ENCODE measurements at places on chromosomes 2 and 18.

DNA sequence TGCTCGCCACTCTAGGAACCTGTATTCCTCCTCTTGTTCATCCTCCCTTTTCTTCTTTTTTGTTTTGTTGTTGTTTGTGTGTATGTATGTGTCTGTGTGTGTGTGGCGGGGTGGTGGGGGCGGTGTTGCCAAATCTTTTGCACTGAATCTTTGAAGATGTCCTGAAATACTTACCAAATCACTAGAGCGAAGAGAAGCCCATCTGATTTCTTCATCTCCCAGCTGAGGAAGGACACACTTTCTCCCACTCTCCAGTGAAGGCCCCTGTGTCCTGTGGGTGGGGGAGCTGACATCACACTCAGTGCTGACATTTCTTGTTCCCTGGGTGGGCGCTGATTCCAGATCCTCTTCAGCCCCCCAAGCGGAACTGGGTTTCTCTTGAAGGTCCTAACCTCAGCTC is 74.5 kb downstream of the NEDD4L start:
- no peak for DNase-seq

DNA sequence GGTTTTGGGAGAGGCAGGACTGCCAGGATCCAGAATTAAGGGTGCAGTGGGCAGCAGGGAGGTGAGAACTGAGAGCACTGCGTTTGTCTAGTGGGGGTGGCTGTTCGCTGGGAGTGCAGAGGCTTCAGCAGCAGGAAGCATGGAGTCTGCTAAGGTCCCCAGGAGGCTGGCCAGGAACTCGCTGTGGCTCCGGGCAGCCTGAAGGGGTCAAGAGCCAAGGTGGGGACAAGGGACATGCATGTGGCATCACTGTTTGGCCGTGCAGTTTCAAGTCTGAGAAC is 43.2 kb upstream of the SEMA4C start:
- DNase-seq: no peak

DNA sequence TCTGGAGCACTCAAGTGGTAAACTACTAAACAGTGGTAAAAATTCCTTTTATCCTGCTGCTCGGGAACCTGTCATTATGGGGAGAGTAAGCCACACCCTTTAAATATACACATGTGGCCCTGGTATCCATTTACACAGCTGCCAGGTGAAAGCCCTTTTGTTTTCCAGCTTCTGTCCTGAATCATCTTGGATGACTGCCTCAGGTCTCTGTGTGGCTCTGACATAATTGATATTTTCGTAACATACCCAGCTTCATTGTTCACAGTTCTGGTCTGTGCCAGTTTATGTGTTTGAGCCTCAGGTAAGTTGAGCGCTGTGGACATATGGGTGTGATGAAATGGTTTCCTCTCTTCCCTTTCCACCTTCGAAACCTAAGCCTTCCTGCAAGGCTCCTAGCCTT is 15.7 kb upstream of the TTC39C start:
- DNase-seq: peak; percentile 98

- no peak for DNase-seq
Measured at GRCh38 chr2:204657024-204657423, 111.7 kb downstream of the PARD3B start.

- DNase-seq: peak; percentile 41
Measured at GRCh38 chr18:75783566-75784281, 356.2 kb upstream of the SMIM21 start.

- DNase-seq: no peak
Measured at GRCh38 chr2:230600285-230600684, 112.4 kb upstream of the CAB39 start.

DNA sequence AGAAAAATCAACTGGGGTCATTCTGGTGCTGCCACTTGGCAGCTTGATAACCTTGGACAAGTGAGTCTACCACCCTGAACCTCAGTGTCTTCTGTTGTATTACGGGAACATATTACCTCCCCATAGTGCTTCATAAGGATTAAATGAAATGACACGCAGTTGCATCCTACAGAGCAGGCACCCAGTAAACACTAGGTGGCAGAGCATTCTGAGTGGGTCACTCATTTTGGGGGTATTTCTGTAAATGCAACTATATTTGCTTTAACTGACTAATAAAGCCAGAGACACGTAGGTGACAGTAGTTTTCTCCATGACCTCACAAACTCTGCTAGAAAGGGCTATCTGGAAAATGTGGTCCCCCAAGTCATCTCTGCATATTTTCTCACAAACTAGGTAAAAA is 4.7 kb downstream of the CD226 start:
- no peak for DNase-seq

All from NCI-H2227 treated with DMSO at 0.1 percent for 48 hours (cell line).